ENCODE measurements at places on chromosomes 2 and 18.

GRCh38 chr2:149365931-149366583 lies 35.7 kb downstream of the LYPD6 start:
- H3K36me3 ChIP-seq = no peaks in the 10 kb centered on the region
- H3K4me3 ChIP-seq = no peak overlapping the region
- no peak for DNase-seq

- H3K4me3 ChIP-seq = no peak overlapping the region
- DNase-seq = no peak
- no peaks in the 10 kb centered on the region for H3K36me3 ChIP-seq
- H3K27ac ChIP-seq = no peak overlapping the region
Measured at GRCh38 chr2:199987586-199987985, 32.2 kb downstream of the MAIP1 start.

- no peak overlapping the region for H3K27ac ChIP-seq
- no peaks in the 10 kb centered on the region for H3K4me1 ChIP-seq
- no peaks in the 10 kb centered on the region for H3K36me3 ChIP-seq
- H3K27me3 ChIP-seq = no peaks in the 10 kb centered on the region
Measured at GRCh38 chr2:183222751-183223150, 98.5 kb downstream of the NUP35 start.

GRCh38 chr2:217701622-217702021 lies 301.2 kb downstream of the TNS1 start:
- no peak overlapping the region for H3K4me3 ChIP-seq
- no peaks in the 10 kb centered on the region for H3K4me1 ChIP-seq
- H3K27me3 ChIP-seq = no peaks in the 10 kb centered on the region
- no peak for DNase-seq
- no peaks in the 10 kb centered on the region for H3K36me3 ChIP-seq

DNA sequence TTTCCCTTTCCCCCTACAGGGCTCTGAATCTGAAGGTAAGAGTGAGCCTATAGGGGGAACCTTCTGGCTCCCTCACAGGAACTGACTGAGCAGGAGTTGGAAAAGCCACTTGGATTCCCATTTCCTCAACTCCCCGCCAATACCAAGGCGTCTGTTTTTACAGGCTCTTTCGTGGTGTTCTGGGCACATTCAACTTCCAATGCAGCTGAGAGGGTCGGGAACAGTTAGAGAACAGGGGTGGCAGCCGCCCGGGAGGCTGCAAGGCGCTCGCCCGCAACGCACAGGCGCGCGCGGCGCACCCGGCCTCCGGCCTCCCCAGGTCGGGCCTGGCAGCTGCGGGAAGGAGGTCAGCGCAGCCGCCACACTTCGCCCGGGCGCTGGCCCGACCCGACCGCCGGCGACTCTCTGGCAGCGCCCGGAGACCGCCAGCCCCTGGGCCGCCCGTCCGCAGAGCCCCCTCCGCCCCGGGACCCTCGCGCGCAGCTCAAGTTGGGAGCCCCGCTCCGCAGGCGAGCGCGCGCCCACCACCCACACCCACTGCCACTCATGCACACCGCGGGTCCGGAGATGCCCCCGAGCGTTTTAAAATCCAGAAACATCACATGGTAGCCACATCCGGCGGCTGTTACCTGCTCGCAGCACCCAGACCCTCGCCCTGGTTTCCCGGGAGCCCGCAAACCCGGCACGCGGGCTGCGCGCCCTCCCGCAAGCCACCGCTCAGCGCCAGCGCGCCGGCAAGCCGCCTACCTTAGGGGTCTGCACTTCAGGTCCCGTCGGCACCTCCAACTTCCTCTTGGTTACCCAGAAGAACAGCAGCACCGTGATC lies 816 bp downstream of the GALNT14 start:
- peaks cover 10% of the 10 kb centered on the region for H3K4me1 ChIP-seq
- DNase-seq = no peak
- no peaks in the 10 kb centered on the region for H3K36me3 ChIP-seq
- H3K27ac ChIP-seq = no peak overlapping the region

GRCh38 chr18:36464126-36464651 lies 166.7 kb downstream of the FHOD3 start:
- no peaks in the 10 kb centered on the region for H3K36me3 ChIP-seq
- no peak overlapping the region for H3K4me3 ChIP-seq
- DNase-seq = peak; percentile 19
- no peaks in the 10 kb centered on the region for H3K27me3 ChIP-seq
- H3K27ac ChIP-seq = no peak overlapping the region
- no peaks in the 10 kb centered on the region for H3K4me1 ChIP-seq

DNA sequence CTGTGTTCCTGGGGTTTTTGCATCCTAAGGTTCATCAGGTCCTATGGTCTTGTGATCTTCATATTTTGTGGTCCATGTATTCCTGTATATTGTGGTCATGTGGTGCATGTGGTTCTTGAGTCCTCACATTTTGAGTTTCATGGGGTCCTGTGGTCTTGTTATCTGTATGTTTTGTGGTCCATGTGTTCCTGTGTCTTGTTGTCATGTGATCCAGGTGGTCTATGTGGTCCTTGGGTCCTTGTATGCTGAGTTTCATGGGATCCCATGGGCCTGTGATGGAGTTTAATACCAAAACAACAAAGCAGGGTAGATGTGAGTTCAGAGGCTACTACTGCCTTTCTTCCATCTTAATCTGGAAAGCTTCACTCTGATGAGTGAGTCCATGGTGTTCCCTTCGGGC lies 166.4 kb downstream of the TMEM18 start:
- H3K4me1 ChIP-seq = no peaks in the 10 kb centered on the region
- DNase-seq = no peak
- H3K4me3 ChIP-seq = no peak overlapping the region

- H3K27ac ChIP-seq = no peak within 1 kb of the TSS
- no peaks in the 10 kb centered on the region for H3K4me1 ChIP-seq
- H3K27me3 ChIP-seq = no peaks in the 10 kb centered on the region
- H3K4me3 ChIP-seq = no peak within 1 kb of the TSS
- H3K36me3 ChIP-seq = no peaks in the 10 kb centered on the region
- DNase-seq = no peak
Measured at GRCh38 chr18:43277164-43277600, at the start of gene SYT4. TSS of gene SYT4 (minus strand) at chr18:43277490. CDS start at chr18:43277281, 209 bp downstream.

GRCh38 chr2:167548396-167548795 lies 660.1 kb downstream of the XIRP2 start:
- no peak overlapping the region for H3K27ac ChIP-seq
- no peaks in the 10 kb centered on the region for H3K36me3 ChIP-seq
- DNase-seq = no peak
- no peaks in the 10 kb centered on the region for H3K4me1 ChIP-seq
- H3K4me3 ChIP-seq = no peak overlapping the region

- DNase-seq = no peak
- H3K36me3 ChIP-seq = no peaks in the 10 kb centered on the region
- peaks cover 11% of the 10 kb centered on the region for H3K4me1 ChIP-seq
- no peak overlapping the region for H3K27ac ChIP-seq
- H3K27me3 ChIP-seq = peaks cover 17% of the 10 kb centered on the region
- no peak overlapping the region for H3K4me3 ChIP-seq
Measured at GRCh38 chr2:231920795-231921194, 5.4 kb downstream of the NPPC start.

Measured in natural killer cell (primary cell).